Stimulated activated CD4-positive, alpha-beta T cell treated with anti-CD3 and anti-CD28 coated beads, TNF-alpha, amount 100 ng/mL, for 48 hours (primary cell): ENCODE measurements at places on chromosomes 3 and 15.

GRCh38 chr3:129812589-129812988 lies 80.9 kb downstream of the TMCC1 start:
- DNase-seq: no peak

DNA sequence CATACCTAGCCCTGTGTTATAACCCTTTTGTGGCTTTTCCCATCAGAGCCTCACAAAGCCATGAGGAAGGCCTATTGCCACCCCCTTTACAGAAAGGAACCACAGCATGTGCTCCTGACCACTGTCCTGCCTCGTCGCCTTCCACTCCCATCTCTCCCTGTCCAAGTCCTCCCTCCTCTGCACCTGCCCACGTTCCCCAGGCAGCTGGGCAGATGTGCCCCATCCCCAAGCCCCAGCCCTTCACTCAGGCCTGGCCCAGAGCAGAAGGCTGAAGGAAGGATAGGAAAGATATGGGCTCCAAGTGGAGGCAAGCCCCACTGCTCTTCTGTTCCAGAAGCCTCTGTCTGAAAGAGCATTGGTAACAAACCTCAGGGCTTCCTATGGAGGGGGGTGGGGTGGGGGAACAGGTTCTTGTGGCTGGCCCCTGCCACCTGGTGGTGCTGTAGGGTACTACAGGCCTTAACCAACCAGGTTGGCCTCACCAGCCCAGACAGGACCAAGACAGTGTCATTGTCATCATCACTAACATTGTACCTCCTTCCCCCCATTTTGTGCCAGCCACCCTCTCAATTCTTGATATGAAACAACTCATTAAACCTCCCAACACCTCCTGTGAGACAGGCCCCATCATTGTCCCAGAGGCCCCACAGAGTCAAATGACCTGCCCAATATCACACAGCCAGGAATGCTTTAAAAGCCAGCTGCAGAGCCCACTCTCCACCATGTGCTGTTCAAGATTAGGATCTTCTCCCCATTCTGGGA lies 10.0 kb downstream of the POC1A start:
- DNase-seq: peak; percentile 58

DNA sequence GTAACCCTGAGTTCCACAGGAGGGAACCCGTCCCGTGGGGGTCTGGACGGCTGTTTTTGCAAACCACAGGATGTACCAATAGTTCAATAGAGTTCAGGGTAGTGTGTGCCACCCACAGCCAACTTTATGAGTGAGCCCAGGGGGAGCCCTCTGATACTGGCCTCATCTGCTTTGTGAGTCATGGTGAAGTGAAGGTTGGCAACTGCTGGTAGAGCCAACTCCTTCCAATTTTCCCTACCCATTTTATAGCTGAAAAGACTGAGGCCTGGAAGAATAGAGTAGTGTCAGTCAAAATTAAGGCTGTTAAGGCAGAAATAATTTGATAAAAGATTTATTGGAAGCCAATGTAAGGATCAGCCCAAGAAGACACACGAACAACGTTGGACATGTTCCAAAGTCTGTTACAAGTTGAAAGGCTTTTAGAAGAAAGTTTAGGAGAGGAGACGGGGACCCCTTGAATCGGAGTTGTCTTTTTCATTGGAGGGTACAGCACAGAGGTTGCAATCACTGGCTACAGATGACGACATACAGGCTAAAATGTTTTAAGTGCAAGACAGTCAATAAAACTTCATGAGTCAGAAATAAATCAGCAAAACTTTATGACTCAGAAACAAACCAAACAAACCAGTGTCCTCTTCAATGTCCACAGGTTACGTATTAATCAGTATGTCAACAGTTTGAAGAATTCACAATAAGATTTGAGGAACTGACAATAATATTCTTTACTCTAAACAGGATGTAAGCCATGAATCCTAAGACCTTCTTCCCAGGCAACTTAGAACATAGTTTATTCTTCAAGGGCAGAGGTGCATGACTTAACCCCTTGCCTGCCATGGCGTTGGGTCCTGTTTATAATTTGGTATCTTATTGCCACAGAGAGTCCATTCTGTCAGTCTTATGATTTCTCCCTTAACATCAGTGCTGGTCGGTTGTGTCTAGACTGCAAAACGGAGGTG lies 62.9 kb upstream of the NR2E3 start:
- no peak for DNase-seq

DNA sequence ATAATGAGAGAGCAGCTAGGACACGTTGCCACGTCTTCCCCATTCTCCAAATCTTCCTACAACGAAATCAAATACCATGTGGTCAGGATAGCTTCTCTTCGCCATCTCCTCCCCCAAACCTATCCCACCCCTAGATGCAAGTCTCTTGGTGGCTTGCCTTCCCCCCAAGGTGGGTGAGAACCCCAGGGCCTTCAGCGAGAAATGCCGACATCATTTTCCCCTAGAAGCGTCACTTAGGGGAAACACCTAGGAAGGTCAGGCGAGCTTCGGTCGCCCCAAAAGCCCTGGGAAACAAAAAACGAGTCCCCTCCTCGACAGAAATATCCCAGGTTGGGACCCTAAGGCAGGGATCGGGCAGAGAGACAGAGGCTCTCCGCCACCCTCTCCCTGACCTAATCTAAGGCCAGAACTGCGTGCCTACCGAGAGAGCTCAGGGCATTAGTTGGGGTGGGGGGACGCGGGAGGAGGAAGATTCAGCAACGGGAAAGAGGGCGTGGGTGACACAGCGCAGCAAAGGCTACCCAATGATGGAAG lies 502 bp downstream of the DPH3 start:
- DNase-seq: no peak
